ENCODE measurements at places on chromosomes 3 and 15.

DNA sequence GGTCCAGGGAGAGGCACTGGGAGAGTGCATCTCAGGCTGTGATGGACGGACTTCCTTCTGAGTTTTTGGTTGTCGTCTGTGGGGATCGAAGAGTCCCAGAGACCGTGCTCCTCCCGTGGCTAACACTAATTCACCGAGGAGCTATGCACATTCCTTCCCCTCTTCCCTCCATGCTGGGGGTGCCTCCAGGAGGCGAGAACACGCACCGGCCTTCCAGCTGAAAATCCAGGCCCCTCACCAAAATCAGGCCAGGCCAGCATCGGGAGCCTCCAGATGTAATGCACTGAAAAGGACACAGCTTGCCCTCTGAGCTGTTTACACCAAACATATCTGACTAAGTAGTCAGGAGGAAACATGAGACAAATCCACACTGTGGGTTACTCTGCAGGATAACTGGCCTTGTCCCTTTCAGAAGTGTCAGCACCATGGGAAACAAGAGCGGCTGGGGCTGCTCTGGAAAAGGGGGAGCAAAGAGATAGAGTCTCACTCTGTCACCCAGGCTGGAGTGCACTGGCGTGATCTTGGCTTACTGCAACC, 5.5 kb downstream of the RNU5B-1 start:
- no peak for DNase-seq

- DNase-seq: peak; percentile 34
Observed at GRCh38 chr15:90000186-90001001, 730 bp upstream of the ZNF710 start.

GRCh38 chr15:97009031-97009431, 678.5 kb downstream of the NR2F2 start:
- DNase-seq: no peak

GRCh38 chr15:57090496-57090859, 172.0 kb downstream of the TCF12 start:
- no peak for DNase-seq

- DNase-seq: no peak
Observed at GRCh38 chr3:124837065-124837464, 50.1 kb downstream of the ITGB5 start.

- no peak for DNase-seq
Observed at GRCh38 chr15:88906130-88906529, 7.0 kb downstream of the MFGE8 start.

- DNase-seq: peak; percentile 21
Observed at GRCh38 chr3:72336821-72337479, 511.3 kb downstream of the SHQ1 start.

DNA sequence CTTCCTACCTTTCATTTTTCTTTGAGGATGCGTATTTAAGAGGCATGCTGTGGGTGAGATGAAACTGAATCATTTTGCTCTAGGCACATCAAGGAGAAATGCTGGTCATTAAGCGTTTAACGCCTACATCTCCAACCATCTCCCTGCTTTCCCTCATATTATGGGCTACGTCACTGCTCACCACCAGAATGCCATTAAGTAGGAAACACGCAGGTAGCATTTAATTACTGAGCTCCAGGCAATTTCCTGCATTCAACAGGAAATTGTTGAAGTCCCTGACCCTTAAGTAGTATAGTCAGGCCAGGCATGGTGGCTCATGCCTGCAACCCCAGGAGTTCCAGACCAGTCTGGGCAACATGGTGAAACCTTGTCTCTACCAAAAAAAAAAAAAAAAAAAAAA, 66.1 kb downstream of the CHSY1 start:
- no peak for DNase-seq

DNA sequence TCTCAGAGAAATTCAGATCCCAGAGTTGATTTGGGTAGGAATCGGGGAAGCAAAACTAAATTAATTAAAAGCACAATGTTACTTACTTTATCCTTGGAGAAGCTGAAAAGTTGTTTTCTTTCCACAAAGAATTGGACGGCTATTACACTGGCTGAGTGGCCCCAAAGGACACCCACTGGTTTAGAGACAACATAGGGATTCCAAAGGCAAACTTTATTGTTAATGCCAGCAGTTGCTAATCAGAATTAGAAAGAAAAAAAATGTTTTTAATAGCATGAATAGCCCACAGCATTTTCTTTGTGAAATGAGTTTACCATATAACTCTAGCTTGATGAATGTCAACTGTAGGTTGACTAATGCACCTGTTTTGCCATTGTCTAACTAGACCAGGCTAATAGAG, 51.7 kb downstream of the WDR49 start:
- no peak for DNase-seq

DNA sequence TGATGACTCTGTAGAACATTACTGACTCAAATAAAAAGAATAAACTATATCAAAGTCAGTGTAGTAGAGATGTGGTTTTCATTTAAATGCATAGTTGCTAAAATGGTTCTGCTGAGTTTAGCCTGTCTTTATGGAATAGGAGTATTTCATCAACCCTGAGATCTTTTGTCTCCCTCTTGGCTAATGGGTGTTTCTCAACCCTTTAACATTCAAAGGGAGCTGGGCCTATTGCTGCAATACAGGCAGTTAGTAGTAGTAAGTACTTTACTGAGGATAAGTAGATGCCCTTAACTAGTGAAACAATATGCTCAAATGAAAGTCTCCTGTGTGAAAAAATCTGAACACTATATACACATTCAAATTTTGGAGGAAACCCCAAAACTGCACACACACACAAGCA, 184.7 kb upstream of the TTC14 start:
- no peak for DNase-seq

DNA sequence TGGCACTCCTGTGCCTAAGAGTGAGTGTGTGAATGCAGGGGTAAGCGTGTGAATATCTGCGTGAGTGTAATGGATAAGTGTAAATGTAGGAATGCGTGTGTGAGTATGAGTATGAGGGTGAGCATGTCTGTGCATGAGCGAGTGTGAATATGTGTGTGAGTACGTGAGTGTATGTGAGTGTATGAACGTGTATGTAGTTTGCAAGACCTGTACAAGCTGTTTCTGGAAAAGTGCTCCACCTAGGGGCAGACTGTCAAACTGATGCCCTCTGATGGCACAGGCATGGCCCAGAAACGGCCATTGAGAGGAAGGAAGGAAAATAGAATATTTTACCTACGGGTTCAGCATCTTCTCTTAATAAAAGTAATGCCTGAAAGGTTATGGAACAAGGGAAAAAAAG, 24.4 kb upstream of the FRMD4B start:
- DNase-seq: peak; percentile 87

- no peak for DNase-seq
Observed at GRCh38 chr3:81268526-81268925, 492.9 kb downstream of the GBE1 start.

GRCh38 chr3:44712455-44713075, at the start of gene ZNF502:
Gene ZNF502, plus strand, starts transcription at chr3:44712660. Its CDS starts 7,602 bp downstream, at chr3:44720262.
- no peak for DNase-seq

DNA sequence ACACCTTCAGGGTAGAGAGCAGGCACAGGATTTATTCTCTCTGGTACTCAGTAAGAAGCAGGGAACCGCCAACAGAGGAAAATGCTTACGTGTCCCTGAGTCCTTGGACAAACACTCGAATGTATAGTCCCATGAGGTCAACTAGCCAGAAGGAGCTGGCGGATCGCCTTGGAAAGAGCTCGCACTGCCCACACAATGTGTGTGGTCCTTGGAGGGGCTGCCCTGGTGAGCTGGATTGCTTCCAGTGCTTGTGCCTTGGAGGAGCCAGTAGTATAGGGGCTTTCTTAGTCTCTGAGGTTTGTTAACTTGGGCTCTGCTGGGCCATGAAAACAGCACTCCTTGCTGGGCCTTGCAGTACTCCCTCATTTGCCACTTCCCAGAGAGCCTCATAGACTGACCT, 40.7 kb upstream of the VILL start:
- DNase-seq: no peak

GRCh38 chr3:13348100-13348499, 72.0 kb downstream of the NUP210 start:
- DNase-seq: no peak

DNA sequence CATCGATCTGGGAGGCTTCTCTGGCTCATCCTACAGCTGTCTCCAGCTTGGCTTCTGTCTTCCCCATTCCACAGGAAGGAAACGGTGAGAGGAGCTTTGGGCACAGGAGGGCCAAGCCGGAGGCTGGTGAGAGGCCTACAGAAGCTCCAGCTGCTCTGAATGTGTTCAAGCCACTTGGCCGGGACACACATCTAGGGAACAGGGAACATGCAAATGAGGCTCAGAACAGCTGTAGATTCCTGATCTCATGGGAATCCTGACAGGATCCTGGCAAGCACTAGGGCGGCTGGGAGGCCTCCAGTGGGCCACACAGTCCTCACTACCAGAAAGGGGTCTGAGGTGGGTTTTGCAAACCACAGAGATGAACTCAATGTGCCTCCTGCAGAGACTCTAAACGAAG, 13.7 kb downstream of the SEMA5B start:
- no peak for DNase-seq

DNA sequence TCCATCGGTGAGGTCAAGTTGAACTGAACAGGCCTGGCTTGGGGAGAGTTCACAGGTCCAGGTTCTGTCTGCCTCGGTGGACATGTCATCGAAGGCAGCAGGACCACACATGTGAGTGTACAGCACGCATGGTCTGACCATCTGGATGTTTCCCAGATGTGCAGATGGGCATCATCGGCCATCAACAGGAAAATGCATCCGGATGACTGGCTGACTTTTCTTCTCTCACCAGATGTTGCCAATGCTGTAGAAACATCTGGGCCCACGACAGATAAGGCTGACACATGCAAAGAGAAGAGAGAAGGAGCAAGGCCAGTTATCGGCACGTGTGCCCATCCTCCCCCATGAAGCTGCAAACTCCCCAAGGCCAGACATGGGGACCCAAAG, 45.1 kb downstream of the NOX5 start:
- no peak for DNase-seq

GRCh38 chr3:30162579-30162978, 443.8 kb upstream of the TGFBR2 start:
- no peak for DNase-seq

DNA sequence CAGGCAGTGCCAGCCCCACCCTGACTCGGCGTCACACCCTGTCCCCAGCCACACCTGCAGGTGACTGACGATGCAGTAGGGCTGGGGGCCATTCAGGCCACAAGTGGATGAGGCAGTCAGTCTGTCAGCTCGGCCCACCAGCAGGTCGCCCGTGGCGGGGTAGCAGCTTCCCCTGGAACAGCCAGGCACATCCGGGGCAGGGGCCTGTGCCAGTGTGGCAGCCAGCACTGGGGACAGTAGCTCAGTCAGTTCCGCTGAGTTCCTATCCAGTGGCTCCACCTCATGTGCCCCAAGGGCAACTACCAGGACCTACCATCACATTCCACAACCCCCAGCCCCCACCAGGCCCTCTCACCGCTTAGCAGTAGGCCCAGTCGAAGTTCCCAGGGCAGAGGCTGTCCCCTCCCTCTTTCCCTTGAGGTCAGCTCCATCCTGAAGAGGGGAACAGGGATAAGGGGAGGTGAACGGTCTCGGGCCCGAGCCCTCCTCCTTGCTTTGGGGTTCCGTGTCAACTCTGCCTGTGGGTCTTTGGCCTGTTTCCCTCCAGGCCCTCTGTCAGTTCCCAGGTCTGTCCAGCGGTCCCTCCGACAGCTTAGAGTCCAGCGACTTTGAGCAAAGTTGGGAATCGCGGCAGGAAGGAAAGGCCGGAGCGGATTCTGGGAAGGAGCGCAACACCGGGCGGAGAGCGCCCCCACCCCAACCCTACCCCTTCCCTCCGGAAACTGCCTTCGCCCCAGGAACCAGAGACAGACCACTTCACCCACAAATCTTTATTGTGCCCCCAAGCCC, at the start of gene LAMB2:
Gene LAMB2, minus strand, starts transcription at position 614 of the 789 bp plus-strand sequence. Its CDS starts 183 bp downstream, at position 431.
- DNase-seq: no peak

- no peak for DNase-seq
Observed at GRCh38 chr3:44678480-44679116, 30.1 kb downstream of the ZNF35 start.

- DNase-seq: no peak
Observed at GRCh38 chr3:50233176-50233575, 2.8 kb upstream of the GNAI2 start.

DNA sequence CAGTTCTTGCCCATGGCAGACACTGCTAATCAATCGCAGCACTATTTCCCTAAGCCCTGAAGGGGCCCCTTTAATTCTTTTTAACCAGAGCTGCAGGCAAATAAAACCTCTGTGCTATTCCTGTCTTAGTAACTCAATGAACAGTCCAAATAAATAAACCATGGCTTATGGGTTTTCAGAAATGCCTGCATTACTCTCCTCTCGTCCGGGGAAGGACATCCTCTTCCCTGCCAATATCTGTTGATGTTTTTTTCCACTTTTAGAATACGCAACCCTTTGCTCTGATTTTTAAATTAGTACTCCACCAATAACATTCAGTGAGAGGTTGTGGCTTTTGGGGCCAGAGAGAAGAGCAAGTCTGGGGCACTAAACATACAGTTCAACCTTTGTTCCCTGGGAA, 35.2 kb upstream of the PRICKLE2 start:
- DNase-seq: no peak

DNA sequence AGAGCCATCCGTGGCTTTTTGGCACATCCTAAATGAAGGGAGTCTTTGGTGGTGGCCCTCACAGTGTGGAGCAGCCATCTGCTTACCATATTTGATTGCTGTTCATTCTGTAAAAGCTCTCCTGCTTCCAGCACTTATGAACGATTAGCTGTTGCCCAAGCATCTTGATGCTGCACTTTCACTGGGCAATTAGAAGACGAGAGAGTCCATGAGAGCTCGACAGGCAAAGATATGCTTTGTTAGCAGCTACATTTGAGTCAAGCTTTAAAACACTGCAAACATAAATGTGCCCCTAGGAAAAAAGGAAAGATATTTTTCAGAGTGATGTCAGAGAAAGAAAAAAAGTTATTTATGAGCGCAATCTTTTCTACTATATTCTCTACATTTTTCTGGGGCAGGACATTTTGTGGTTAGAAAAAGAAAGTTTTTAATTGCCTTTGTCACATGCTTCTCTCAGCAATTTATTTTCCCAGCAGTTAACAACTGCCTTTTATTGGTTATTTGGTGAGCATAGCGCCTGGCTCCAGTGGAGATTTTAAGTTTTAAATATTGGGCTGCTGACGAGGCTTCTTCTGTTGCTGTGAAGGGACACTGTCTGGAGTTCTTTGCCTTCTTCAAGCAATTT, 468.4 kb downstream of the C3orf38 start:
- no peak for DNase-seq

GRCh38 chr3:138493804-138494606, 59.6 kb downstream of the ESYT3 start:
- DNase-seq: no peak

DNA sequence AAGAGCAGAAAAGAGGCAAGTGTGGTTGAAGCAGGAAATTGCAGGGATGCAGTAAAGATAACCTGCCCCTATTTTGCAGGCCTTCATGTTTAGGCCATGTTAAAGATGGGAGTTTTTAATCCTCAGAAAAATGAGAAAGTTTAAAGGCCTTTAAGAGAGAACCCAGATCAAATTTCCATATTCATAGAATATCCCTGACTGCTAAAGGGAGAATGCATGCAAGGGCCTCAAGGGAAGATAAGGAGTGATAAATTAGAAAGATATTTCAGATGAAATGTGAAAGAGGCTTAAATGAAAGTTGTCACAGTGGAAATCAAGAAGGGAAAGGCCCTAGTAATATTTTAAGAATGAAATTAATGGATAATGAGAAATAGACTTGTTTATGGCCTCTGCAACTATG, 292.1 kb downstream of the SATB1 start:
- no peak for DNase-seq

- DNase-seq: no peak
Observed at GRCh38 chr3:131501949-131502348, 822 bp downstream of the MRPL3 start.
